ENCODE measurements at places on chromosomes 1 and 21. TPM values are rescaled to one million over a fixed set of nuclear protein-coding genes. Genes with fewer than 3 reads are reported as not detected.

DNA sequence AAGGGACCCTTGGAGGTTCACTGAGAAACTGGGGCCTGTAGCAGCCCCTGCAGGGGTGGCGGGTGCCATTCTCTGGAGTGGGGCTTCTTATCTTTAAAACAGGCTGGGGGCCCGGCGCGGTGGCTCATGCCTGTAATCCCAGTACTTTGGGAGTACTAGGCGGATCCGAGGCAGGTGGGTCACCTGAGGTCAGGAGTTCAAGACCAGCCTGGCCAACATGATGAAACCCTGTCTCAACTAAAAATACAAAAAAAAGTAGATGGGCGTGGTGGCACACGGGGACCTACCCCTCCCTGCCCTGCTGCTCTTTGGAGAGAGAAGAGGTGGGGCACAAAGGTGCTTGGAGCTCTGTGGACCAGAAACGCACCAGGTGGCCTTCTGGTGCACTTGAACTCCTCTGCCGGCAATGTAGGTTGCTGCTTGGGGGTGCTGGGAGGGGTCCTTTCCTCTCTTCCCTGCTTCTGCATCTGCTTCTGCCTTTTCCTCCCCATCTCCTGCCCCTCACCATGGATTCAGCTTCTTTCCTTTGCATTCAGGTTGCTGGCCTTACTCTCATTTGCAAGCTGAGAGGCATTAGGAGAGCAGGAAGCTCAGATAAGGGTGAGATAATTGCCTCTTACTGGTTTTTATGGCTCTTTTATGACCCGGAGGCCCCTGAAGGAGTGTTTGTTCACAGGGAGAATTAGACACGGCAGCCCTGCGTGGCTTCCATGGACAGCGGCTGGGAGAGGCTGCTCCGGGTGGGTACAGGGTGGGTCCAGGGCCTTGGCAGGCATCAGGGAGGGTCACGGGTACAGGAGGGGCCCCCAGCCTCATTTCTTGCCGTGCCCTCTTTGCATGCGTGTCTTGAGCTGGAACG lies 57.4 kb downstream of the ARHGEF10L start:
- no peaks in the 10 kb centered on the region for H3K4me1 ChIP-seq
- H3K4me3 ChIP-seq, result no peak overlapping the region
- H3K27me3 ChIP-seq, result no peaks in the 10 kb centered on the region
- H3K36me3 ChIP-seq, result no peaks in the 10 kb centered on the region

GRCh38 chr1:20285510-20285909 lies 5.2 kb upstream of the VWA5B1 start:
- H3K4me1 ChIP-seq, result no peaks in the 10 kb centered on the region
- no peak overlapping the region for H3K27ac ChIP-seq
- H3K36me3 ChIP-seq, result no peaks in the 10 kb centered on the region
- H3K4me3 ChIP-seq, result no peak overlapping the region
- peaks cover 5% of the 10 kb centered on the region for H3K27me3 ChIP-seq

DNA sequence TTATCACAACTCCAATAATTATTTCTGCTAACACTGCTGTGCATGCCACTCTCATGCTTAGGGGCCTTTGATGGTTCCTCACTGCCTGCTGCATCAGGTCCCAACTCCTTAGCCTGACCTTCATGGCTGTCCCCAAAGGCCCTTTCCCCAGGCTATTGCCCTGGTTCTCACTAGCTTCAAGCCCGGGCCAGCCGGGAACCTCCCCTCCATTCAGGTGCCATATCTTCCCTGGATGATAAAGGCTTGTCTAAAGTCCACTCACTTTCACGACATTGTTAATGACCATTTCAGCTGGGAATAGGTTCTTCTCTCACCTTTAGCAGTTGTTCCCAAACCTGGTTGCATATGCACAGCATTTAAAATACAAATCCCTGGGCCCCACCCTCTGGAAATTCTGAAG lies 95.8 kb downstream of the CNIH3 start:
- no peak for DNase-seq
- no peaks in the 10 kb centered on the region for H3K27me3 ChIP-seq
- no peak overlapping the region for H3K27ac ChIP-seq

GRCh38 chr1:245609354-245610150 lies 454.8 kb downstream of the KIF26B start:
- H3K27ac ChIP-seq, result no peak overlapping the region
- no peaks in the 10 kb centered on the region for H3K27me3 ChIP-seq
- no peaks in the 10 kb centered on the region for H3K4me1 ChIP-seq
- H3K4me3 ChIP-seq, result no peak overlapping the region

- peaks cover 3% of the 10 kb centered on the region for H3K27me3 ChIP-seq
- no peak overlapping the region for H3K4me3 ChIP-seq
- no peaks in the 10 kb centered on the region for H3K4me1 ChIP-seq
Observed at GRCh38 chr1:30060738-30061137, 662.6 kb downstream of the MATN1 start.

DNA sequence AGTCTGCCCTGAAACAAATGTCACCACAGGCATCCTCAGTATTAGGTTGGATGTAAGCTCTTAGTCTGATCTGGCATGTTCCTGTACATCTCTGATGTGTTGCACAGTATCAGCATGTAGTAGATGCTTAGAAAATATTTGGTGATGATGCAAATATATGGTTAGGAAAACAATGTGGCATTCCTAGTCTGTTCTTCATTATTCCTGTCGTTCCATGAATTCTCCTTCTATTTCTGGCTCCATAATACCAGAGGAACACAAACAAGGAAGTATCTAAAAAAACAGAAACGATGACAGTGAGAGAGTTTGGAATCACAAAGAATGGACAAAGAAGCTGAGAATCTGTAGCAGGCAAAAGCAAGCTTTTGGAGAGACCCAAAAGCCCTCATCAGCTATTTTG lies 236.6 kb downstream of the HHAT start:
- H3K27ac ChIP-seq, result no peak overlapping the region
- H3K4me1 ChIP-seq, result no peaks in the 10 kb centered on the region
- no peaks in the 10 kb centered on the region for H3K27me3 ChIP-seq
- no peaks in the 10 kb centered on the region for H3K36me3 ChIP-seq

DNA sequence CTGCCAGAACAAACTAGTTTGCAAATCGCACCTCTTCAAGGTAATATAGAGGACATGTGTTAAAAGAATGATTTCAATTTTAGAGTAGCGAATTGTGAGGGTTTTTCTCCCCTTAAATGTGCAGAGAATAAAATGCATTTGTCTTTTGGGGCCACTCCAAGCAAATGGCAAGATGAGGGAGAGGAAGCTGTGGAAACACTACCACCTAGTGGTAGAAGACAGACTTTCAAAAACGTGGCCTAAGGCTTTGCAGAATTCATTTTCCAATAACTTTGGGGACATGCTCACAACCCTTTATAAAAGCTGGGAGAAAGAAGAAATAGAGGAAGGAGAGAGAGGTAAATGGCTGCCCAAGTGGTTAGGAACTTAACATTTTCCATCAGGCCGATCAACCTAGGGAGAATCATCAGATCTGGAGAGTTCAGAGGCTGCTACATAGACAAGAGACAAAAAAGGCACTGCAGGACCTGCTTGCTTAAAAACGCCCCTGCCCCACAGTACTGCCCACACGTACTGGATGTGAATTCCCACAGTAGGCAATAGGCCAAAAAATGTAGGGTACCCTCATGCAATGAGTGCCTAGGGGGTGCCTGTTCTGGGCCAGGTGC lies 15.7 kb upstream of the RCAN1 start:
- H3K4me1 ChIP-seq, result no peaks in the 10 kb centered on the region
- H3K4me3 ChIP-seq, result no peak overlapping the region
- H3K27ac ChIP-seq, result no peak overlapping the region
- no peaks in the 10 kb centered on the region for H3K36me3 ChIP-seq

GRCh38 chr1:6414443-6414844 lies 5.3 kb downstream of the HES2 start:
- no peaks in the 10 kb centered on the region for H3K36me3 ChIP-seq
- H3K4me3 ChIP-seq, result no peak overlapping the region
- peaks cover 46% of the 10 kb centered on the region for H3K27me3 ChIP-seq
- no peak for DNase-seq
- no peak overlapping the region for H3K27ac ChIP-seq

- H3K27me3 ChIP-seq, result no peaks in the 10 kb centered on the region
- no peak overlapping the region for H3K4me3 ChIP-seq
- no peaks in the 10 kb centered on the region for H3K36me3 ChIP-seq
- DNase-seq, result no peak
- H3K27ac ChIP-seq, result no peak overlapping the region
- no peaks in the 10 kb centered on the region for H3K4me1 ChIP-seq
Observed at GRCh38 chr1:187264995-187265602, 436.4 kb downstream of the PLA2G4A start.

- H3K4me1 ChIP-seq, result no peaks in the 10 kb centered on the region
- DNase-seq, result no peak
- no peaks in the 10 kb centered on the region for H3K27me3 ChIP-seq
- no peaks in the 10 kb centered on the region for H3K36me3 ChIP-seq
- no peak overlapping the region for H3K27ac ChIP-seq
Observed at GRCh38 chr21:16117851-16118590, 388.2 kb downstream of the USP25 start.

DNA sequence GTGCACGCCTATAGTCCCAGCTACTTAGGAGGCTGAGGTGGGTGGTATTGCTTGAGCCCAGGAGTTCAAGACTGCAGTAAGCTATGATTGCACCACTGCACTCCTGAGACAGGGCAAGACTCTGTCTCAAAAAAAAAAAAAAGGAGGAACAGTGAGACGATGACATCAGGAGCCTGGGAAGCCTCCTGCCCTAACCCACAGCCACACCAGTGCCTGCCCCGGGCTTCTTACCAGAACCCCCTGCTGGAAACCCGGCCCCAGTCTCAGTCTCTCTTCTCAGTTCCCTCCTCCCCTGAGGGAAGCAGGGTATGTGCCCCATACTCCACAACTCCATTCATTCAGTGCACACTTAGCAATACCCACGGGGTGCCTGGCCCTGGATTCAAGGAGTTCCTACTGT lies 9.1 kb downstream of the COL8A2 start:
- no peak overlapping the region for H3K27ac ChIP-seq
- H3K4me3 ChIP-seq, result no peak overlapping the region
- no peak for DNase-seq
- no peaks in the 10 kb centered on the region for H3K4me1 ChIP-seq
- no peaks in the 10 kb centered on the region for H3K36me3 ChIP-seq

- no peak overlapping the region for H3K27ac ChIP-seq
- H3K36me3 ChIP-seq, result no peaks in the 10 kb centered on the region
- no peak for DNase-seq
- H3K4me1 ChIP-seq, result no peaks in the 10 kb centered on the region
- H3K27me3 ChIP-seq, result no peaks in the 10 kb centered on the region
Observed at GRCh38 chr1:52328615-52329014, 37.4 kb downstream of the CC2D1B start.

GRCh38 chr1:203944651-203945404 lies 83.4 kb downstream of the SNRPE start:
- no peaks in the 10 kb centered on the region for H3K36me3 ChIP-seq
- H3K27ac ChIP-seq, result no peak overlapping the region
- no peak overlapping the region for H3K4me3 ChIP-seq
- H3K4me1 ChIP-seq, result no peaks in the 10 kb centered on the region
- no peaks in the 10 kb centered on the region for H3K27me3 ChIP-seq
- no peak for DNase-seq

GRCh38 chr1:111987502-111987901 lies 2.0 kb downstream of the KCND3 start:
- no peaks in the 10 kb centered on the region for H3K4me1 ChIP-seq
- no peak overlapping the region for H3K4me3 ChIP-seq
- no peak overlapping the region for H3K27ac ChIP-seq
- H3K36me3 ChIP-seq, result no peaks in the 10 kb centered on the region

PDZK1IP1 gene
- total RNA-seq, result not detected

ARHGEF19 gene
- 6.8 TPM for total RNA-seq

TRIM63 gene
- not detected for total RNA-seq

TAL1 gene
- total RNA-seq, result not detected

CLCA4 gene
- not detected for total RNA-seq

SLC22A15 gene
- total RNA-seq, result 0.68 TPM

C1orf94 gene
- not detected for total RNA-seq

HUNK gene
- 0.02 TPM for total RNA-seq

FAM72B gene
- 12.3 TPM for total RNA-seq
